ENCODE measurements at places on chromosomes 6 and 20. TPM values are rescaled to one million over a fixed set of nuclear protein-coding genes. Genes with fewer than 3 reads are reported as not detected.

GRCh38 chr6:144725736-144726522 is 440.8 kb downstream of the UTRN start:
- no peak for ATAC-seq

GRCh38 chr6:74764486-74764885 is 441.4 kb downstream of the COL12A1 start:
- ATAC-seq, result no peak

TREML2 gene
- 0.04 TPM for total RNA-seq

KIF25 gene
- not detected for total RNA-seq

GRCh38 chr20:39954621-39955020 is 734.4 kb downstream of the MAFB start:
- no peak for ATAC-seq

PI16 gene
- total RNA-seq, result 0.20 TPM

ISM1 gene
- total RNA-seq, result 1.7 TPM

DNA sequence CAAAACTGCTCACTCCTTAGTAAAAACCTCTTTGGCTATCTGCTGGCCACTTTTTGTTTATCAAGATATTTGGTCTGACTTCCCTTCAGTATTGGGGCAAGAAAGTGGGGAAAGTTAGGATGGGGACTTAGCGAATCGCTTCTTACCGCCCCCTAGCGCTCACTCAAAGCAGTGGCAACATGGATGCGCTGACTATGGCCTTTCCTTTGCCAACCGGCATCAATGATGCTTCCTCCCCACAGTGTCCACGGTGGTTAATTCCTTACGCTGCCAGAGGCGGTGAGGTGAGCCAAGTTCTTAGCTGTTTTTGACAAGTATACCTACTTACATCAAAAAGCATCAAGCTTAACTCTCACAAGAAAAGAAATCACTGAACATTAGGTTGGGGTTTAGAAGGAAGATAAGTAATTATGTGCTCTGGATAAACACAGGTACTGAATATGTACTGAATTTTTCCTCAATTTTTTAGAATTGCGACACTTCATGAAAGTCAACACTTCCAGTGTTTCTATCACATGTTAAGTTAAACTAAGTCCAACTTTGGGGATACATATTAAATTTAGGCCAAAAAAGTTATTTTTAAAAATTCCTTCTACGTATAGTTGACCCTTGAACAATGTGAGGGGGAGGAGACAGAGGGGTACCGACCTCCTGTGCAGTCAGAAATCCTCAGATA is 86.7 kb downstream of the GMDS start:
- ATAC-seq, result no peak

GRCh38 chr6:5068153-5068751 is 16.9 kb upstream of the PPP1R3G start:
- ATAC-seq, result no peak

CRYBG1 gene
- total RNA-seq, result 124 TPM

BTBD3 gene
- total RNA-seq, result 10.0 TPM

STMND1 gene
- not detected for total RNA-seq

IMPG1 gene
- total RNA-seq, result not detected

- ATAC-seq, result no peak
These were observed 194.4 kb upstream of the CST7 start for GRCh38 chr20:24754691-24755090.

GRCh38 chr20:5974531-5974930 is 24.1 kb downstream of the MCM8 start:
- no peak for ATAC-seq

MOG gene
- not detected for total RNA-seq

DNA sequence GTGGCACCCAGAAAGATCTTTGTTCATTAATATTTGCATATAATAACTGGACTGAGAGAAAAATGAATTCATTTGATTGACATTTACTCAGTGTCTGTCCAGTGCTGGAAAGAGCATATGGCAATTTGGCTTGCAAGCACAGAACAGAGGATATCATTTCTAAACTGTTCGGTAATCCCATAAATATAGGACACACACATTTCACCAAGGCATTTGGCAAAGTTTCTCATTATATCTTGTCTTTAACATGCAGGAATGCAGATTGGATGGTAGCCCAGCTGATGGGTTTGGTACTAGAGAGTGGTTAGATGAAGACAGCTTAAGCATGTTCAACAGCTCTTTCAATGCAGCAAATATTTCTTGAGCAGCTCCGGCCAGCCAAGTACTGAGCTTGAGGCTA is 259.2 kb downstream of the PRKN start:
- ATAC-seq, result no peak

FGD2 gene
- 9.8 TPM for total RNA-seq

DNA sequence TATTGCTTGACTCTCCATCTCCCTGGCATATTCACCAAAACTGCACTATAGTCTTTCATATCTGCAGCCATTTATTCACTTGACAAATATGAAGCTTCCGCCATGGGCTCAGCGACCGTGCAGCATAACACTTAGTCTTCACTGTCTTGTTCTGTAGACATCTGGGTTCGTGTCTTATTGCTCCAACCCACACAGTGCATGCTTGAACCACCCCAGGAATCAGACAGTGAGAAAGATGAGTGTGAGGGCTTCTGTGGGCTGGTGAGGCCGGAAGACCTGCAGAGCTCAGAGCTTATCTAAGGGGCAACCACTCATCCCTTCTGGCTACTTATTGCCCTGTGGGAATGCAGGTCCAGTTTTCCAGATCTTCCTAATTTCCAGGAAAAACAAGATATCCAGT is 19.9 kb upstream of the FAM50B start:
- ATAC-seq, result no peak

ARFGEF3 gene
- total RNA-seq, result 1.2 TPM

- no peak for ATAC-seq
These were observed 196.1 kb downstream of the LY86 start for GRCh38 chr6:6784514-6785162.

LY6G6C gene
- 10.8 TPM for total RNA-seq

GRCh38 chr6:41940759-41941279 is 789 bp downstream of the CCND3 start:
- ATAC-seq, result peak; percentile 7

KCNK16 gene
- not detected for total RNA-seq

GRCh38 chr6:16871047-16871446 is 109.8 kb upstream of the ATXN1 start:
- no peak for ATAC-seq

SLC35D3 gene
- total RNA-seq, result not detected

MACROD2 gene
- total RNA-seq, result 2.2 TPM

GRCh38 chr6:160462551-160463109 is 114.5 kb downstream of the SLC22A3 start:
- peak; percentile 35 for ATAC-seq

DNA sequence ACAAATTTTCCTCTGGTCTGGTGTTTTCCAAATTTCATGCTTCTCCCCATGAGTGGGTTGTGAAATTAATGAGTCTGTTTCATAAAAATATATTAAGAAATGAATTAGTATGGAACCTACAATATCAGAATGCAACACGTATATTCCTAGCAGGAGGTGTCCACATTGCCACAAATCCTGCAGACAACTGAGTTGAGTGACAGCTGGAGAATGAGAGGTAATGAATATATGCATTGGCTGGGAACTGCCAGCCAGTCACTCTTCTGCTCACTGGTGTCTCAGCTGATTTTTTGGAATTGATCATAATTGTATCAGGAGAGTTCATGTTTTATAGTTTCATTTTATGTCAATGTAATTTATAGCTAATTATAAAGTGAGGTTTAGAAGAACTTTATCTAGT is 6.3 kb upstream of the ARFGEF3 start:
- no peak for ATAC-seq

GABRR1 gene
- total RNA-seq, result 0.24 TPM

- no peak for ATAC-seq
These were observed 60.7 kb upstream of the SMLR1 start for GRCh38 chr6:130766239-130767144.

GRCh38 chr6:158803733-158804143 is 15.4 kb downstream of the EZR start:
- peak; percentile 6 for ATAC-seq

DNA sequence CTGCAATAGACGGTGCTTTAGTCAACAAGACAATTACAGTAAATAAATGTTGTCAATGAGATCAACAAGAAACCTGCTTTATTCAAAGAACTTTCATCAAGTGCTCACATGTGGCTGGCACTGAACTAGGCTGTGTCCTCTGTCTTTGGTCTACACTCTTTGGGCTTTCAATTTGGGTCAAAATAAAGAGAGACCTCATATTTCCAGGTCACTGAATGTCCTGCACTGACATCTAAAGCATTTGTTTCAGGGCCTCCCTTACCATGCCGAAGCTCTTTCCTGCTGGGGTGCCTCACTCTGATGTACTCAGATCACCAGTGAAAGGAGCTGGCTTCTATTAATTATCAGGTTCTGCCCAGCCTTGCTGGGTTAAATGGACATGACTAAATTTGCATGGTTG is 32.0 kb downstream of the PDE7B start:
- ATAC-seq, result no peak

DNA sequence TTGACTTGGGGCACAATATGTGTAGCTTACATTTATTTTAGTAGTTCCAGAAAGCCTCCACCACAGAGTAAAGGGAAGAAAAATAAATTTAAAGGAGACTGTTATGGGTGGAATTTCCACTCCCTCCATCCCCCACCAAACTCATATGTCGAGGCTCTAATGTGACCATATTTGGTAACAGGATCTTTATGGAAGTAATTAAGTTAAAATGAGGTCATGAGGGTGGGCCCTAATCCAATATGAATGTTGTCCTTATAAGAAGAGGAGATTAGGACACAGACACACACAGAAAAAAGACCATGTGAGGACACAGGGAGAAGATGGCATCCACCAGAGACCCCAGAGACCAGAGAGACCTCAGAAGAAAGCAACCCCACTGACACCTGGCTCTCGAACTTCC is 189.7 kb downstream of the EDN1 start:
- no peak for ATAC-seq

GTSF1L gene
- total RNA-seq, result not detected

DNA sequence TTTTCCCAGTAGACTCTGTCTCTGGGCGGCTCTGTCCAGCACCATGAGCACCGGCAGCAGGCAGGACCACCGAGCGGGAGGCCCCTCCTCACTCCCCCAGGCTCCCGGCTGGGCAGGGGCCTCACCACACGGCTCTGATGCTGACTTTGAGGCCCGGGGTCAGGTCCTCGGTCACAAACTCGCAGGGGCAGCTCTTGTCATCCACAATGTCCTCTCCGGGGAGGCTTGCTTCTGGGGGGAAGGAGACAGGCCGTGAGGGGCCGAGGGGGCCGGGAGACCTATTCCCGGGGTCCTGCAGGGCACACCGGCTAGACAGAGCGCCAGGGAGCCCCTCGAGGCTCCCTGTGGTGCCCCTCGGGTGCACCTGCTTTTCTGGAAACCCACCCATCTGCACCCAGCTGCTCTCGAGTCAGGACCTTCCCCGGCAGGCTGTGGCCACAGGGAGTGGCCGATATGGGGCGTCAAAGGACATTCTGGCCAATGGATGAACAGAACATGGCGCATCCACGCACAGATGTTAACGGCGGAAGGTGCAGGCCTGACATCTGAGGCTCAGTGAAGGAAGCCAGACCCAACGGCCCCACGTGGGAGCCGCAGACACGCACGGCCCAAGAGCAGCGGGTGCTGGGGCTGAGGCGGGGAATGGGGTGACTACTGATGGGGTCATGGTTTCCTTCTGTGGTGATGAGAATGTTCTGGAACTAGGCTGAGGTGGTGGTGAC is 53.0 kb upstream of the CHRNA4 start:
- ATAC-seq, result no peak

- ATAC-seq, result no peak
These were observed 593.0 kb upstream of the CITED2 start for GRCh38 chr6:139967497-139967896.

- peak; percentile 85 for ATAC-seq
These were observed 97.4 kb upstream of the RNF24 start for GRCh38 chr20:4112481-4113421.

GRCh38 chr20:58388882-58389323 is at the start of gene VAPB:
Gene VAPB, plus strand, starts transcription at chr20:58389229. Its CDS starts 231 bp downstream, at chr20:58389460.
- ATAC-seq, result peak; percentile 99

- ATAC-seq, result no peak
These were observed 30.4 kb upstream of the PREX1 start for GRCh38 chr20:48858075-48858790.

- ATAC-seq, result no peak
These were observed 387.1 kb upstream of the AGPAT4 start for GRCh38 chr6:161660666-161661571.

- no peak for ATAC-seq
These were observed 42.9 kb downstream of the ARHGAP18 start for GRCh38 chr6:129667034-129667433.

DNA sequence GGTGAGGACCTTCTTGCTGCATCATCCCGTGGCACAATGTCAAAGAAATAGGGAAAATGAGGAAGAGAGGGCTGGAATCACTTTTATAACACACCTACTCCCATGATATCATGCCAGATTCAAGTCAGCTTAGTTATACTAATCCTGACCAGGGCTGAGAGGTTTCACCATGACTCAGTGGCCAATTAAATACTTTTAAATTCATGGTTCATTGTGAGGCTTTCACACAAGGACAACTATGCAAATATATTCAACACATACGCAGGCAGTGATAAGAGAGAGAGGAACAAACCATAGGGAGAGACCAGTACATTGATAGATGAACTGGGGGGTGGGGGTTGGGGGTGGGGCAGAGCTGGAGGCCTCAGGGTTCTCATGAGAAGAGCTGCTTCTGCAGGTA is 313.1 kb downstream of the LRFN2 start:
- ATAC-seq, result peak; percentile 93

PDE7B gene
- total RNA-seq, result 0.68 TPM

USP49 gene
- total RNA-seq, result 1.5 TPM

DNA sequence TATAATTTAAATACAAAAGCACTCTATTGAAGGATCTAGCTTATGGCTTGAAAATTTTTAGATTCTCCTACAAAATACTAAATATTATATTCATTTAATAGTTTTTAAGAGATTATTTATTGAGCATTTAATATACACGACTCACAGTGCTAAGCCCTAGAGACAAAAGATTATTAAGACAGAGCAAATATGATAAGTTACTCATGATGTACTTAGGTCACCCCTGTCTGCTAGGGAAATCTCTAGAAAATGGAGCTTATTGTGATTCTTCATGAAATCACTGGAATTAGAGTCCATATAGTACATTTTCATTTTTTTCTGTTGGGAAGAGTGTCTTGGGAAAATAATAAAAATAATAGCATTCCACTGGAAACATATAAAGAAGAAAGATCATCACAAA is 37.8 kb downstream of the BEND6 start:
- ATAC-seq, result no peak

- peak; percentile 32 for ATAC-seq
These were observed 1.6 kb downstream of the PXDC1 start for GRCh38 chr6:3749977-3750316.

Data from esophagus mucosa (tissue), 1 donor.